ENCODE measurements at places on chromosomes 5 and 9.

DNA sequence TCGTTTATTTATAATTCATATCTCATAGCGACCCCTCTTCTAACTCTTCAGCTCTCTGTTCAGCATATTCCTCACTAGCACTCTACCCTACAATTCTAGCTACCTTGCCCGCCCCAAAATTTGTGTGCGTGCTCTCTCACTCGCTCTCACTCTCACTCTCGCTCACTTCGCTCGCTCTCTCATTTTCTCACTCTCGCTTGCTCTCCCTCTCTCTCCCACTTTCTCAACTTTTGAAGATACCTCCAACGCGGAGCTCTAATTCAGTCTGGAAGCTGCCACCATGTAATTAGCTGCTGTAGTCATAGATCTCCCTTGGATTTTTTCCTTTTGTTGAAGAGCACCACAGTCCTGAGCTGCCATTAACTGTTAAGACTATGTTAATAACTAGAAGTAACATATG lies 30.4 kb downstream of the GPR21 start:
- DNase-seq, result no peak

DNA sequence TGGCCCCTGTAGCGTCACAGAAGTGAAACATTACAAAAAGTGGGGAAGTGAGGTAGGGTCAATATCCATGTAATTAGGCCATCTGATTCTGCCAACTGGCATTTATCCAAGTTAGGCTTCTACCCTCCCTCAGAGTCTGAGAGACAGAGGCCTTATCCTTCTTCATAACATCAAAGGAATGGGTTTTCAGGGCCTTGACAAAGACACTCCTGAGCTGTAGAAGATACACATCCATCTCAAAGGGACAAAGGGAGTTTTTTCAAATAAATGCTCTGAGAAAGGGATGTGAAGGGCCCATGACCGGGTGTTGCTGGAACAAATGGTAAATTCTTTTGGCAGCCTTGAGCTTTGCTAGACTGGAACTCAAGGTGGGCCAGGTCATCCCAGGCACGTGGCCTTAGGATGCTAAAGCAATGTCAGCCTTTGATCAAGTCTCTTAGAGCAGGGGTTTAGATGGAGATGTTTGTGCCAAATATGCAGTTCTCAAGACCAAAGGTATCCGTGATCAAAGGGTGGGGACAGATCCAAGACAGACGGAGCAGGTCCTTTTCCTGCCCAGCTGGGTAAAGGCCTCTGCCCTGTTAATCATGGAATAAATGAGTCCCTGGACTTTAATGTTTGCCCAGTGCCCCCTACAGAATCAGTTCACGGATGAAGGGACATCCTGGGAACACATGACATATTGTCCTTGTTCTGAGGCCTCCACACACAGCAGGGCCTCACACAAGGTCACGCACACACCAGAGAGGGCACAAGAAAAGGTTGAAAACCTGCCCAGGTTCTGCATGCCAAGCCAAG lies 10.0 kb upstream of the FAM169A start:
- no peak for DNase-seq

GRCh38 chr5:159850160-159850559 lies 66.1 kb upstream of the ADRA1B start:
- DNase-seq, result no peak

DNA sequence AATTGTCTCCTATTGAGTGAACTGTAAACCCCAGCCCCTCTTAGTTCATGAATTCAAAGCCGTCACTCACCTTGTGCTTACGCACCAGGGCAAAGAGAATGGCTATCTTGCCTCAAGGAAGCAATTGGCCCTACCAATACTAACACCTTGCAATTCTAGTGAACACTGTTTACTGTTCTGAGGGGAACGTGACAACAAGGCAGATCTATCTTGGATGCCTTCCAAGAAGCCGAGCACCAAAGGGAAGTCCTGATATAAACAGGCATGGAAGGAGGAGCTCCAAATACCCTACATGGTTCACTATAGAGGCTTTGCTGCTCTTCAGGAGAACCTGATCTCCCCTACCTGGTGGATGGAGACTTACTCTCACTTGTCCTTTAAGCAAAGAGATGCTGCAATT lies 1.7 kb upstream of the PLPPR1 start:
- DNase-seq, result no peak

DNA sequence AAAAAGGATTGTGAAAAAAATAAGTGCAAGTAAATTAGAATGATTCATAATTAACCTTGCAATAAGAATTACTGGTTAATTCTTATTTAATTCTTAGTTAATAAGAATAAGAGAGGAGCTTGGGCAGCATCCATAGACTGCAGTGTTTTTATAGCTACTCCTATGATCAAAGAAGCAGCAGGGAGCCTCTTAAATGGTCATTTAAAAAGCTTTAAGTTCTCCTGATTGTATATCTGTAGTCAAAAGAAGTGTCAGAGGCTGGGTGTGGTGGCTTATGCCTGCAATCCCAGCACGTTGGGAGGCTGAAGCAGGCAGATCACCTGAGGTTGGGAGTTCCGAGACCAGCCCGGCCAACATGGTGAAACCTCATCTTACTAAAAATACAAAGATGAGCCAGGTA lies 14.4 kb downstream of the ACER2 start:
- no peak for DNase-seq

- no peak for DNase-seq
These were observed 74.7 kb upstream of the PCAT7 start for GRCh38 chr9:94480205-94480604.
